Posterior cingulate gyrus (tissue), 11 donors: ENCODE measurements at places on chromosomes 7 and 10.

DNA sequence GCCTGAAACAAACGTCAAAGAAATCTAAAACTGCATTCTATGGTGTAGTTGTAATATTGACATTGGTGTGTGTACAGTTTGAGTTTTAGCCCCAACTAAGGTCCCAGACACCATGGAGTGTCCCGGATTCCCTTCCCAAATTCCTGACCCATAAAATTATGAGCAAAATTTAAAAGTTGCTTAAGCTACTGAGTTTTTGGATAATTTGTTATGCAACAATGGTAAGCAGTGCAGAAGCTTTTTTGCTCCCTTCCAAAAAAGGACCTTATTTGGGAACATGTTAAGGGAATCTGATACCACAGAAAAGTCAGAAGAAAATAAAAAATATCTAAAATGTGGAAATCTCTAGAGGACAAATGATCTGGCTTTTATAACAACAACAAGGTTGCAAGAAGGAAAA lies 63.3 kb upstream of the KMT2E start:
- DNase-seq, result no peak

- DNase-seq, result no peak
These were observed 190.6 kb downstream of the PTPN20 start for GRCh38 chr10:47101807-47102206.

- DNase-seq, result no peak
These were observed 52.7 kb downstream of the SRPK2 start for GRCh38 chr7:105336009-105336408.

DNA sequence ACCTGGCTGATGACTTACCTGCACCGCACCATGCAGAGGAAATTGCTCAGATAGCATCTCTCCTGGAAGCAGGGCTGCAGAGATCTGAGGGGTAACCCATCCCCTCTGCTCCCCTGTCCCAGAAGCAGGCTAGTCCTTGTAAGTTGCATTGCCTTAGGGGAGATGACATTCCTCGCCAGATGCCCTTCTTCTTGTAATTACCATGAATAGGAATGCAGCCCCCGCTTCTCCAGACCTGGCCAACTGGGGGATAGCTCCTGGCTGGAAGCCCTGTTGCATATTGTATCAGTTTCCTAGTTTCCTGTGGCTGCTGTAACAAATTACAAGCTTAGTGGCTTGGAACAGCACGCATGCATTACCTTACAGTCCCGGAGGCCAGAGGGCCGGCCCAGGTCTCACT lies 47.5 kb upstream of the EN2 start:
- DNase-seq, result no peak

DNA sequence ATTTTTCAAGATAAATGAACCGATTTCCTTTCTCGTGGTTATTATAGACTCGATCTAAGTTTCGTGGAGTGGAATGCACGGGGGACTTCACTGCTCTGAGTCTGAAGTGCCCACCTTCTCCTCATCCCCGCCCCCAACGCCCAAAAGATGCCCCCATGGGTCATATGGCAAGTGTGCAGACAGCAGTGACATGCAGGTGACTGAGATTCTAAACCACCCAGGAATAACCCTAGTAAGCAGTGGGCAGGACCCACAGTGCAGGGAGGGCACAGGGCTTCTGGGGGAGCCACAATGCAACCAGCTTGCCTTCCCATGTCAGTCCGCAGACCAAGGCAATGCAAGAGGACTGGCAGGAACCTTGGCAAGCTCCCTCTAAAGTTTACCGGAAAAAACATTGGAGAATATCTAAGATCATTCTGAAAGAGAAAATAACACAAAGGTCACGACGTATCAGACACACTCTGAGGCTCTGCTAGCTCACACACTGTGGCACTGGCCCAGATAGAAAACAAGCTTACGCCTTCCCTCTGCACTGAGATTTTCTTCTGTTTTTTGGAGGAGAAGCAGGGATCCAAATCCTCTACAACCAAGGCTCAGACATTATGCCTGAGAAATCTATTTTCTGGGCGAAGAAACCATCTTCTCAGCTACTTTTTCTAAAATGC lies 239.6 kb downstream of the MAD1L1 start:
- DNase-seq, result no peak

DNA sequence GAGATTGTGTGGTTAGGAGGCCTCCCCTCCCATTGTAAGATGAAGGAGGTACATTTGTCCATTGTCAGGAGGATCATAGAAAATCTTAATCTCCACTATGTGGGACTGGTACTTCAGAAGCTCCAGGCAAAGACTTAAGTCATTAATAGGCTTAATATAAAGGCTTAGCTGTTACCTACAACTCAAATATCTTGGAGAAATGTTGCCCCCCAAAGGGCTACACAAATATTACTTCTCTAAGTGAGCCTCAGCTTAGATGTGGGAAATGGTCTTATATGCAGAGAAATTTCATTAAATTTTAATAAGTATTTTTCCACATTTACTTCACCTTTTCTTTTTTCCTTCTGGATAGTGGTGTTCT lies 27.2 kb downstream of the TAS2R41 start:
- DNase-seq, result no peak

DNA sequence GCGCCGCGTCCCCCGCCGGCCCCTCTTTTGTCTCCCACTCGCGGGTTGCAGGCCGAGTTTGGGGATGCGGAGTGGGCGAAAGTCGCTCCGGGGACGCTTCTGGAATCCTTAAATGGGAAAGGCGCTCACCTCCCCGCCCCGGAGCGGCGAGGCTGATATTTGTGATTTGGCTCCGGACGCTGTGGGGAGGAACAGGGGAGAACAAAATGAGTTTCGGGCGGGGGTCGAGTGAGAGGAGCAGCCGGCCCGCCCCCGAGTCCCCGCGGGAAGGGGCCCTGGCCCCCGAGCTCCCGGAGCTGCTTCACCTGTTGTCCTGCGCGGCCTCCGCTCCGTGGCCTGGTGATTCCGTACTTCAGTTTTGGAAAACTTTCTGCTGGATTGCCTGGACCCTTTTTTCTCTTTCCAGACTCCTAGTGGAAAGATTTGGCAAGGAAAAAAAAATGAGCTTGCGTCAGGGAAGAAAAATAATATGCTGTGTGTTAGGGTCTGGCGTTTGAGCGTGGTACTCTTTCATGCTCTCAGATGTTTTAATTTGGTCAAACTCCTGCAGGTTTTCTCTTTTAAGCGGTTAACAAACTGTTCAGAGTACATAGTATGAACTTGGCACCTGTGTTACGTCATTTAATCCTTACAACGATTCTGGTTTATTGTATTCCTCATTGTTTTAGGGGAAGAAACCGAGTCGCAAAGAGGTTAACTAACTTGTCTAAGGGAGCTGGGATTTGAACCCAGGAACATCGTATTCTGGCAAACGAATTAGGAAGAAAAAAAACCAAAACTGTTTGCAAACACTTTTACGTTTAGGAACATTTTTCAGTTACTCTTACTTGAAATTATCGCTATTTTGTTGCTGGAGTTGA lies 924 bp downstream of the BMPR1A start:
- DNase-seq, result peak; percentile 17

DNA sequence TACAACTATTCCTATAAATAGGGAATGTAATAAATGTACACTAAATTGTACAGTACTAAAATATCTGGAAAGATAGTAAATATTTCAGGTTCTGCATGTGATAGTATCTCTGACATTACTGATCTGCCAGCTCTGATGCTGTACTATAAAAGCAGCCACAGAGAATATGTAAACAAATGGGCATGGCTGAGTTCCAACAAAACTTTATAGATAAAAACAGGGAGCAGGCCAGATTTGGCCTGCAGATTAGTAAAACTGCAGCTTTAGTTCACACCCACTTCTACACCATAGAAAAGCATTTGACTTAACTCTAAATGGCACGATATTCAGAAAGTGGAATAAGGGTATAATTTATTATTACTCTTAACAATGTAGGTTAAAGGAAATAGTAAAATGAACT lies 18.8 kb upstream of the TLL2 start:
- DNase-seq, result no peak

DNA sequence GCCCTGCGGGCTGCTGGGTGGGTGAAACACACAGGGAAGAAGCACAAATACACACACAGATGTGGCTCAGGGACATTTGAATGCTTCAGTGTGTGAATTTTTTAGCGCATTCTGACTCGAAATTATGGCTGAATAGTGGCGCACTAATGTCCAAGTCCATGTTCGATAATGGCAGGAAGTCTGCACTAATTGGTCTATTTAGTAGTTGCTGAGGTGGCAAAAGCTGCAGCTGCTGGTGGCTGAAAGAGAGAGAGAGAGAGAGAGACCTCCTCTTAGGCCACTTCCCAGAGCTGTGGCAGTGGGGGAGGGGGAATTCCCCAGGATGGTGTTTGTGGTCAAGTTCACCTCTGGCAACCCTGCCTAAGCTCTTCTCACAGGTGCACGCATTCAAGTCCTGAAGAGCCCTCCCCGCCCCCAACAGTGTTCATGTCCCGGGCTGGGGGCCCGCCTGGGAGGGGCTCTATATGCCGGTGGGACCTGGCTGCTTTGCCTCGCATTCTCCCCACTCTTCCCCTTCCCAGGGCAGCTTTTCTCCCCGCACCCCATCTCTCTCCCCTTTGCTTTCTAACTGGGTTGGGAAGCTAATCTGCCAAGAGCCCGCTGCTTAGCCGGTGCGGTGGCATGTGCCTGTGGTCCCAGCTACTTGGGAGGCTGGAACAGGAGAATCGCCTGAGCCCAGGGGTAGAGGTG lies 6.0 kb upstream of the MNX1 start:
- DNase-seq, result no peak

- no peak for DNase-seq
These were observed 61.5 kb upstream of the NANOS1 start for GRCh38 chr10:118968060-118968459.

DNA sequence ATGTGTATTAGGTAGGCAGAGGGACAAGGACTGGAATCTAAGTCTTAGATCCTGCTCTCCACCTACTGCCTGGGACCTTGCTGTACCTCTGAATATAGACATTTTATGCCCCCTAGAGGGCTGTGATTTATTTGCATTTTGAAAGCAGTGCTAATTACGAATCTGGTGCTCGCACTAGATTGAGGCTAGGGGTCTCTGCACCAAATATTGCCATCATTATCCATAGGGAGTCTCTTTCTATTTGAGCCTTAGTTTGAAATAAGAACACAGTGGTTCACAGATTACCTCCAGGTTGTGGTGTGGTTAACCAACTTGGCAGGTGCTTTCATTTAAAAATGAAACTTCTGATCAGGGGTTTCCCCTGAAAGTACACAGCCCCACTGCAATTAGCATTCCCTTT lies 41.8 kb downstream of the CNNM1 start:
- DNase-seq, result no peak

DNA sequence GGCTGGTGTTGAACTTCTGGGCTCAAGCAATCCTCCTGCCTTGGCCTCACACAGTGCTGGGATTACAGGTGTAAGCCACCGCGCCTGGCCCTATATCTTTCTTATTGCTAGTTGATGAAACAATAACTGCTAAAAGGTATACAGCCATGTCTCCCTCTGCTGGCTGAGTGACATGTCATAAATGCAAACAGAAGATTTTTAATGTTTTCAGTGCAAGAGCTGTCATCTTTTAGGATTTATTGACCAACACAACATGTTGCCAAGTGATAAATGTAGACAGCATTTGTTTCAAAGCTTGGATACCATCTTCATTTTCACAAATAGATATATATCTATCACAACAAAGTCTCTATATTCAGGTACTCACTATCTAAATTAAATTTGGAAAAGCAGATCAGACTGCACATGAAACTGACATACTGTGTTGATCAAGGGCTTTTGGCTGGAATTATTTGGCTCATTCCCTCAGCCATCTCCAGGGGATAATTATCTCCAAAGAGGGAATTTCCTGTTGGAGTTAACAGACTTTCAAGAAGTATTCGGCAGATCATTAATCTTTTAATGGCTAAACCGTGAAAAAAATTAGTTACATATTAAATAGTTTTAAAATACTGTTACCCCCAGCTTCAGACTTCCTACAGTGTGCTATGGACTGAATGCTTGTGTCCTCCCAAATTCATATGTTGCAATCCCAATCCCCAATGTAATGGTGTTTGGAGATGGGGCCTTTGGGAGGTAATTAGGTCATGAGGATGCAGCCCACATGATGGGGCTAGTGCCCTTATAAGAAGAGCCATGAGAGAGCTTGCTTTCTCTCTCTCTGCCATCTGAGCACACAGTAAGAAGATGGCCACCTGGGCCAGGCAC lies 41.3 kb upstream of the SRPK2 start:
- no peak for DNase-seq

DNA sequence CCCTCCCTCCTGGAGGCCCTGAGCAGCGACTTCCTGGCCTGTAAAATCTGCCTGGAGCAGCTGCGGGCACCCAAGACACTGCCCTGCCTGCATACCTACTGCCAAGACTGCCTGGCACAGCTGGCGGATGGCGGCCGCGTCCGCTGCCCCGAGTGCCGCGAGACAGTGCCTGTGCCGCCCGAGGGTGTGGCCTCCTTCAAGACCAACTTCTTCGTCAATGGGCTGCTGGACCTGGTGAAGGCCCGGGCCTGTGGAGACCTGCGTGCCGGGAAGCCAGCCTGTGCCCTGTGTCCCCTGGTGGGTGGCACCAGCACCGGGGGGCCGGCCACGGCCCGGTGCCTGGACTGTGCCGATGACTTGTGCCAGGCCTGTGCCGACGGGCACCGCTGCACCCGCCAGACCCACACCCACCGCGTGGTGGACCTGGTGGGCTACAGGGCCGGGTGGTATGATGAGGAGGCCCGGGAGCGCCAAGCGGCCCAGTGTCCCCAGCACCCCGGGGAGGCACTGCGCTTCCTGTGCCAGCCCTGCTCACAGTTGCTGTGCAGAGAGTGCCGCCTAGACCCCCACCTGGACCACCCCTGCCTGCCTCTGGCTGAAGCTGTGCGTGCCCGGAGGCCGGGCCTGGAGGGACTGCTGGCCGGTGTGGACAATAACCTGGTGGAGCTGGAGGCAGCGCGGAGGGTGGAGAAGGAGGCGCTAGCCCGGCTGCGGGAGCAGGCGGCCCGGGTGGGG lies 2.2 kb downstream of the TRIM56 start:
- no peak for DNase-seq

DNA sequence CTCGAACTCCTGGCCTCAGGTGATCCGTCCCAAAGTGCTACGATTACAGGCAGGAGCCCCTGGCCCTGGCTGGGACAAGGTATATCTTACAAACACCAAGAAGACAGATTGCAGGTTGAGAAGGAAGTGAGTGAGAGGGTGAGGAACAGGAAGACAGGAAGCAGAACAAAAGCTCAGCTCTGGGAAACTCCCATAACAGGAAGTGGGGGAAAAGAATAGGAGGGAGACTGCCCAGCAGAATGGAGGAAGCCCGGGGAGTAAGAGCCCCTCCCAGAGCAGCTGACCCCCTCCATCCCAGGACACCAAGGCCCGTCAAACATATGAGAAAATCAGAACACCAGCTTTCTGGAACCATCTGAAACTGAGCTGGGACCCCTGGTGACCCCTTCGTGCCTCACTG lies 2.9 kb downstream of the TECPR1 start:
- no peak for DNase-seq

GRCh38 chr7:87874066-87874465 lies 2.1 kb downstream of the SLC25A40 start:
- DNase-seq, result no peak

DNA sequence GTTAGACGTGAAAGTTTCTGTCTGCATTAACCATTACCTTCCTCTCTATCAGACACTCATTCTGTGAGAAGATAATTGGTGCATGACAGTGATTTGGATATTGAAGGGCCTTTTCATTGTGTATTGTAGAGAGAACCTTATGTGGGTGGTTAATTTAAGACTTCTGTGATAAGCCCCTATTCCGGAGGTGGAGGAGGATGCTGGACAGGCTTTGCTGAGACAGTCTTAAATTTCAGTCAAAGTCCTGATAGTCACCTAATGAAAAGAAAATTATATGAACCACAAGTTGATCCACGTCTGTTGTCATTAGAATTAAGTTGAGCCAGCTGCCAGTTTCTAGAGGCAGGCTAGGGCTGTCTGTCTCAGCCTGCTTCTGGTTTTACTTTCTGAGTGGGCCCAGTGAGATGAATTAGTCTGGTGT lies 62.9 kb downstream of the CELF2 start:
- no peak for DNase-seq
